ENCODE measurements at places on chromosomes 2 and 18.

DNA sequence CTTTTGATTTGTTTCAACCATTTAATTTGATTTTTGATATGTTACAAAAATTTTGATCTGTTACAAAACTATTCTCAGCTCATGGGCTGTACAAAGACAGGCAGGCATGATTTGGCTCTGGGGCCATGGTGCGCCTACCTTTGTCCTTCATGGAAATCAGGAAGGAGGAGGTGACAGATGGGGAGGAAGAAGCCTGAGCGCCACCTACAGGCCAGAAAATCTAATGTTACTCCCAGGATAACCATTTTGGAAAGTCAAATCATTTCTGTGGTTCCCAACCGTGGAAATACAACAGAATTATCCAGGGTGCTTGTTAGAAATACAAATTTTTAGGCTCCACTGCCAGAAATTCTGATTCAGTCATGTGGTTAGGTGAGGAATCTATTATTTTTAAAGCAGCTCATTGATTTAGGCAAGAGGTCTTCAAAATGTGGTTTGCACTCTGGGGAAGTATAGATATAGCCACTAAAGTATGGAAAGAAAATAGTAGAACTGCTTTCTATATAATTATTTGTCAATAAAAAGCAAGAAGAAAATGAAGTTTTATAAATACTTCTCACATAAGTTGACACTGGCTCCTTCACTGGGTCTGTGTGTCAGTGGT is 93.9 kb downstream of the EVA1A start:
- DNase-seq, result peak; percentile 41

DNA sequence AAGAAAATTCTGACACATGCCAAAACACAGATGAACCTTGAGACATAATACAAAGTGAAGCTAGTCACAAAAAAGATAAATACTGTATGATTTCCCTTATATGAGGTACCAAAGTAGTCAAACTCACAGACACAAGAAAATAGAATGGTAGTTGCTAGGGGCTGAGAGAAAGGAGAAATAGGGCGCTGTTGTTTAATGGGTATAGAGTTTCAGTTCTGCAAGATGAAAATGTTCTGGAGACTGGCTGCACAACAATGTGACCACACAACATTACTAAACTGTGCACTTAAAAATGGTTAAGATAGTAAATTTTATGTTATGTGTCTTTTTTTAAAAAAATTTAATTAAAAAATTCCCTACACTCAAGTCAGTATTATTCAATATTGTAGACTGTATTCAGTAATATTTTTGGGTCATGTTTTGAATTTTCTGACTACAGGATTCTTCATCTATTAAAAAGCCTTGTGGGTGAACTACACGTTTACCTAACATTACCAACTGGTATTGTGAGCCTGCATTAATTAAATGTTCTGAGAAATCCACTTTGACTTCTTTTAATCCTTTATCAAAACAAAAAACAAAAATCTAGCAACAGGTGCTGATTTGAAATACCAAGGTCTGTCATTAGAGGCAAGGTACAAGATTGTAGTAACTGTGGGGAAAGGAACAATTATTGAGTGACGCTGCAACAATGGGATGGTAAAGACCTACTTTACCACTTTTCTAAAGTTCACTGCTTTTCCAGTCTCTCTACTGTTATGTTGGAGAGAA is 140.8 kb upstream of the ZFP36L2 start:
- no peak for DNase-seq

GRCh38 chr2:55985406-55985805 is 61.8 kb upstream of the EFEMP1 start:
- DNase-seq, result no peak

DNA sequence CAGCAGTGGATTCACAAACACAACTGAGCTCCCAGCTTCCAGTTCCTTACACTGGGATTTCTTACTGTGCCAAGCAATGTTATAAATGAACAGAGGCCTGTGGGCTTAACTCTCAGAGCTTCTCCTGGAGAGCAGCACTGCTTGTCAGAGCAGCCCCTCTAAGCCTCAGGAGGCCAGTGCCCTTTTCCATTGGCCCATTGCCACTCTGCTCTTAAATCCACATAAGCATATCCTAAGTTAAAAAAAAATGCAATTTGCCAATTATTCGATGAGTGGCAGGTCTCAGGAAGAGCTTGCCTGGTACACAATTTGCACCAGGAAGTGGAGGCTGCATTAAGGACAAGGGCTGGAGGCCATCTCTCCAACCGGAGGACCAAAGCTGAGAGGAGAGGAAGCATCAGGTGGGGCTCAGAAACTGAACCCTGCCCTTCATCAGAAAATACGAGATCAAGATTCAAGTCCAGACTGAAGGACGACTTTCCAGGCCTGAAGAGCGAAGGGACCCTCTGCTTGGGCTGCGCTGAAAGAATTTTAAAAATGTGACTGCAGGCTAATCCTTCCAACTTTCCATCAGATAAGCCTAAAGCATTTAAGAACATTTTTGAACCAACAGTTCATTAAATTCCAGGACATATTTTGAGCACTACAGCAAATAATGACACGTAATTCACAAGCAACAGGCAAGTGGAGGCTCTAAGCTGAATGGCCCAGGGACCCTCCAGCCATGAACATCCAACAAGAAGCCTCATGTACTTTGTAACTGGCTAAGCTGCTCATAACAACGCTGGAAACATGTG is 28.4 kb upstream of the PXDN start:
- DNase-seq, result no peak

DNA sequence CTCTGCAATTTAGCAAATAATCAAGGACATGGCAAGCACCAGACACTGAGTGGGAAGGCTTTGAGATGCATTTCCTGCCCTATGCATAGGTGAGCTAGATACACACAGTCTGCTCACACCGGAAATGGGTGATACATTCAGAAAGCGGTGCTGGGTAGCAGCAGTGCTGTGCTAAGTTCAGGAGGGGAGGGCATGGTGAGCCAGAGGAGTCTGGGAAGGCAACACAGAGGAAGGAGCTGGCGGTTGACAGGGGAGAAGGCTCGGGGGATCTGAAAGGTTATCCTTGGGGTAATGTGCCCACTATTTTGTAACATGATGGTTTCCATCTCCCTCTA is 57.4 kb upstream of the EPAS1 start:
- DNase-seq, result peak; percentile 68

GRCh38 chr2:82013641-82014040 is 1709.1 kb upstream of the LRRTM1 start:
- no peak for DNase-seq

DNA sequence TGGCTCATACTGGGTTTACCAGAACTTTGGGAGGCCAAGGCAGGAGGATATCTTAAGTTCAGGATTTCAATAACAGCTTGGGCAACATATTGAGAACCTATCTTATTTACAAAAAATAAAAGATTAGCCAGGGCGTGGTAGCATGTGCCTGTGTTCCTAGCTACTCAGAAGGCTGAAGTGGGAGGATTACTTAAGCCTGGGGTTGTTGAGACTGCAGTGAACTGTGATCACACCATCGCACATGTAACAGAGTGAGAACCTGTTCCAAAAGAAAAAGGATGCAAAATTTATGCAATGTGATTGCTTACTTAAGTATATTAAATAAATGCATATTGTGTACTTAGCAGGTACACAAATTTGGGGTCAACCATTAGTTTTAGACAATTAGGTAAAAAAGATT is 768.9 kb upstream of the CDH7 start:
- DNase-seq, result no peak

GRCh38 chr2:197349699-197350098 is 39.1 kb upstream of the ANKRD44 start:
- no peak for DNase-seq

GRCh38 chr2:49288113-49288705 is 133.9 kb upstream of the FSHR start:
- no peak for DNase-seq

DNA sequence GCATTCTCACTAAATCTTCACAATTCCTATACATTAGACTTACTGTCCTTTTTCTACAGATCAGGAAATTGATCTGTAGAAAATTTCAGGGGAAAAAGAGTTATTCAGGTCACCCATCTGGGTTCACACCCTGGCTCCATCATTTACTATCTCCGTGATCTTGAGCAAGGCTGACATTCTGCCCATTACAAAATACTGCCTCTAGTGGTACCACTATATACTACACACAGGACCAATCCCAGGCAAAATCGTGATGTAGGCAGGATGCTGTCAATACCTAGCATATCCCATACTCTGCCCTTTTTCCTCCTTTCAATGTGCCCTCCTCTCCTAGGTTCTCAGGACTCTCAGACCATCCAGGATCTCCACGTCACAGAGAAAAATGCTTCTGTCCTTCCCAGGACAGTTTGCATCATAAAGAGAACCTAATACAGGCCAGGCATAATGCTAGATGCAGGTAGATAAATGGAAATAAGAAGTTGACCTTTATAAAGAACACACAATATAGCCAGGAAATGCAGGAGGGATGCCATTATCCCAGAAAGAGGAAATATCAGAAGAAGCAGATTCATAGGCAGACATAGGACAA is 101.9 kb downstream of the CDH20 start:
- DNase-seq, result no peak

DNA sequence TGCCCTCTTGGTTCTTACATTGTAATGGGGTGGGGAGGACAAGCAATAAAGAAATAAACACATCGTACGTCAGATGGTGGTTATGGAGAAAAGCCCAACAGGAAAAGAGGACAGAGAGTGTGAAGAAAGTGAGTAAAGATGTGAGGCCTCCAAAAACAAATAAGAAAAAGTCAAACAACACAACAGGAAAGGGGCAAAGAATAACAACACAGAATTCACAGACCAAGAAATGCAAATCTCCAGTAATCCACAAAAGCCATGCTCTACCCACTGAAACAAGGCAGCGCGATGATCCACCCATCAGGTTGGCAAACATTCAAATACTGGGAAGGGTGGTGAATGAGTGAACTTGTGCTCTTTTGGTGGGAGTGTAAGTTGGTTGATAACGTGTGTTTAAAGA is 16.7 kb upstream of the DUSP2 start:
- no peak for DNase-seq

- no peak for DNase-seq
Measured at GRCh38 chr2:119753041-119753929, 6.4 kb upstream of the PTPN4 start.

DNA sequence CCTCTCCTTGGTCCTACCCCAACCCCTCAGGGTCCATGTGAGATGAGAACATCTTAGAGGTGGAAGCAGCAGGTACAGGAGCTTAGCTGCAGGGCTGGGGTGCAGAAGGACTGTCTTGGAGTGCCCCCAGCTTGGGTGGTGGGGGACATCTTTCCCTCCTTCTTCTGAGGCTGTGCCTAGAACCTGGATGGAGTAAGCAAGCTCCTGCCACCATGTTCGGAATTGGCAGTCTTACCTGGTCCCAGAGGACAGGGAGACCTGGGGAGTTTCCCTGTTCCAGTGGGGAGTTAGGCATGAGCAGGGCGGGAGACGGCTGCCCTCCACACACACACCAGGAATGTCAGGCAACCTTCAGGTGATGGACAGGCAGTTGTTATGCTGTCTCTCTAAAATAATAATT is 131.0 kb upstream of the COPS8 start:
- DNase-seq, result peak; percentile 12

DNA sequence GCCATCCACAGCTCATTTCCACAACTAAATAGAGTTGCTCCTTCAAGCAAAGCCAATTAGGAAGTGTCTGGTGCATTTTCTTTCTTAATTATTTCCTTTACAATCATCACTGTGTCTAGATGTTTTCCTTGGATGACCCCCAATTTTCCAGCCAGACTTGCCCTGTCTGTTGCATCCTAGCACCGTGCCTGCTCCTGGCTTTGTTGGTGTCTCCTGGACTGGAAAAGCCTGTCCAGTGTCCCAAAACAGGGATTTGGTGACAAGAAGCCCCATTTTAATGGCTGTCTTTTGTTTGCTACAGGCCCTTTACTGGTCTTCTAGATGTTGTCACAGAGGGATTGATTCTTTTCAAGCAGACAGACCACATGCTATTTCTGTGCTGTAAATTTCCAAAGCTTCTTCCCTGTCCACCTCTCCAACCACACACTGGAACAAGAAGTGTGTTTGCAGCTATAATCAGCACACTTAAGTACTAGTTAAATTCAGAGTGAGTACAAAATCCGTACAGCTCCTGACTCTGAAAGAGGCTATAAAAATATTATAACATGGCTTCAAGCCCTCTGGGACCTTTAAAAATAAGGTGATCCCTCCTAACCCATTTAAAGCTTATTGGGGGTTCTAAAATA is 38.4 kb downstream of the RNF144A start:
- no peak for DNase-seq

DNA sequence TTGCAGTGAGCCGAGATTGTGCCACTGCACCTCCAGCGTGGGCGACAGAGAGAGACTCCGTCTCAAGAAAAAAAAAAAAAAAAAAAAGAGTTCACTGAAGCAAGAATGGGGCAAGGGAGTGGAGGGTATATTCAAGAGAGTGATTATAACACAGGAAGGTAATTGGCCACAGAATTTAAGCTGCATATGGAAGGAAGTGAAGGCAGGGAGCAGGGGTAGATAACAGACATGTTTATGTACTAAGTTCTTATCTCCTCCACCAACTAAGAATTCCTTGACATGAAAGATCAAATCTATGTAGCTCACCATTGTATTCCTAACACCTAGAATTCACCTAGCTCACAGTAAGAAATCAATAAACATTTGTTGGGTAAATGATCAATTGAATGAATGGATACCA is 37.3 kb downstream of the GKN2 start:
- no peak for DNase-seq

GRCh38 chr18:14919666-14920065 is 171.7 kb downstream of the ANKRD30B start:
- no peak for DNase-seq

- DNase-seq, result no peak
Measured at GRCh38 chr2:196533772-196534397, 105.6 kb upstream of the CCDC150 start.

DNA sequence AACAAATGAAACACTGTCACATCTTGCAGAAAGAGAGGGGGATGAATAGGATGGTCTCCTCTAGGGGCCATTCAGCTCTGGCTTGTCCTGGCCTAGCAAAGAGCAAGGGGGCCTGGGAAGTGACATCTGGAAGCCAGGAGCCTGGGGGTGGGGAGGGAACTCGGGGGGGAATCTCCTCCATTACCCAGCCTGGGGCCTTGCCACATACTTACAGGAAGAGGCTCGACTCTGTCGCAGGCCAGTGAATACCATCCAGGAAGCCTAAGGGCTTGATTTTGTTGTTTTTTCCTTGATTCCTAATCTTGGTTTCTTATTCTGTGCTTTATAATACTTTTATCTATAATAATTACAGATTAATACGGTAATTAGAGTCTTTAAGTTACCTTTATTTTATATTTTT is 797.5 kb upstream of the ID2 start:
- no peak for DNase-seq

GRCh38 chr18:57116598-57117132 is 30.2 kb upstream of the BOD1L2 start:
- DNase-seq, result no peak

DNA sequence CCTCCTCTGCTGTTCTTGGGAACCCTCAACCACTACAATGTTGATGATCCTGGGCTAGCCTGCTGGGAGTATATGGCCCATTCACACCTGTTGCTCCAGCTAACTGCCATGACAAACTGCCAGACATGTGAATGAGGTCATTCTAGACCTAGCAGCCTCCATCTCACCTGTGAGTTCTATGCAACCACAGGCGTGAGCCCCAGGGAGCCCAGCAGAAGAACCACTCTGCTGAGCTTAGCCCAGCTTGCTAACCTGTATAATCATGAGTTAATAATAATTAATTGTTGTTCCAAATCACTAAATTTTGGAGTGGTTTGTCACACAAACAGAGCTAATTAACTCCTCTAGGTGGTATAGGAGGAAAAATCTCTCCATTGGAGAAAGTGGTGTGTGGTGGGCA is 24.7 kb upstream of the CELF4 start:
- DNase-seq, result no peak
